Esophagus squamous epithelium (tissue), 5 donors: ENCODE measurements at places on chromosomes 11 and 22.

GRCh38 chr11:66116576-66117361, 46.7 kb downstream of the PACS1 start:
- no peak for DNase-seq

DNA sequence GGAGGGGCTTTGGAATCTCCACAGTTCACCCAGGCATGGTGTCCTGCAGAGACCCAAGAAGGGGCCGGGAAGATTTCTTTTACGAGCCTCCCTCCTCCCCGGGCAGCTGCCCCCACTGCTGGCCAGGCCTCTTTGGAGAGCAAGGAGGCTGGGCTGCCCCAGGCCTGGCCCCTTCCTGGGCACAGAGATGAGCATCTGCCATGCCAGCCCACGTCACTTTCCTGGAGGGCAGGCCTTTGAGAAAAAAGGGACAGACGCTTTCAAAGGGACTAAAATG, 60.5 kb upstream of the FGF3 start:
- no peak for DNase-seq

DNA sequence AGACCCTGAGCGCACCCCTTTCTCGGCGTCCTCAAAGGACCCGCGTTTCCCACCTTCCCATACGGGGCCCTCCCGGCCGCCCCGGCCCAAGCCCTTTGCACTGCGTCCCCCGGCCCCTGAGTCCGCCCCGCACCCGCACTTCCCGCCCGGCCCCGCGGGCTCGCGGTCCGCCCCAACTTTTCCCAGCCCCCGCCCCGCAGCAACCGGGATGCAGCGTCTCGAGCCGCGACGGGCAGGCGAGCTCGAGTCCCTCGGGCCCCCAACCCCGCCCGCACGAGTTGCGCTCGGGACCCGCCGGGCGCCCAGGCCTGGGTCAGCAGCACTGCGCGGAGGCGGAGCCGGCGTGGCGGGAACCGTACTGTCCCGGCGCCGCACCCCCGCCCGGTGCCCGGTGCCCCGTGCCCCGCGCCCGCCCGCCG, 371 bp downstream of the SMCO4 start:
- no peak for DNase-seq

DNA sequence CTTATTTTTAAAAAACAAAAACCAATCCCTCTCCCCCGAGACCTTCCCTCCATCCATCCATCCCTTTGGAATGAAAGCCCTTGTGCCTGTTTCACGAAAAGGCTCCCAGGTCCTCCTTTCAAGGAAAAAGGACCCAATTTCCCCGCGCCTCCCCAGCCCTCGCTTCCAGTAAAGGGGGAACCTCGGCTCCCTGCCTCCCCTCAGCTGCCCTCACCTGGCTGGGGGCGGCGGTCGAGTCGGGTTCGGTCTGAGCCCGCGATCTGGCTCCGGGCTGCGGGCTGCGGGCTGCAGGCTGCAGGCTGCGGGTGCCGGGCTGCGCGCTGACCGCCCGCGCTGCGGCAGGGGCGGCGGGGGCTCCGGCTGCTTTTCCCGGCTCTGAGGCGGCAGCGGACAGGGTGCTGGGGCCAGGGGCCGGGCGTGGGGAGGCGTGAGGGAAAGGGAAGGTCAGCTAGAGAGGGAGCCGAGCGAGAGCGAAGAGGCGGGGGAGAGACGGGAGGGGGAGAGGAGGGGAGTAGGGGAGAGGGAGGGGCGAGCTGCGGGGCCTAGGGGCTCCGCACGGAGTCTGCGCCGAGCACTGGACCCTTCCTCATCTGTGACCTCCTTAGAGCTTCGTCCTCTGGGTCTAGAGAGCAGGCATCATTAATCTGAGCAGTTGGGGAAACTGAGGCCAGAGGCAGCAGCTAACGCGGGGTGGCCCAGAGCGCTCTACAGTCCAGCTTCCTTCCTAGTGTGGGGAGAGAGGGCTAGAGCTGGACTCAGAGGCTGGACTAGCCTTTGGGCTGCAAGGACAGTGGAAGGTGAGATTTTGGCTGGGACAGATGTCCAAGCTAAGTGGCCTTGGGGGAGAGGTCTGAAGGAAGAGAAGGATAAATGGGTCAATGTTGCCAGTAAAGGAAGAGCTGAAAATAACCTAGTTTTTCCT, at the start of gene C1QTNF4:
Gene C1QTNF4, minus strand, starts transcription at position 478 of the 922 bp plus-strand sequence. CDS start 3,601 bp downstream, outside the sequence.
- no peak for DNase-seq

- DNase-seq: no peak
Observed at GRCh38 chr11:113562981-113563461, 87.8 kb upstream of the DRD2 start.

GRCh38 chr11:72305077-72305476, 61.1 kb upstream of the PHOX2A start:
- DNase-seq: no peak

- no peak for DNase-seq
Observed at GRCh38 chr22:45757068-45757467, 85.4 kb downstream of the ATXN10 start.

GRCh38 chr11:72732329-72732728, 19.9 kb downstream of the ARAP1 start:
- DNase-seq: no peak

DNA sequence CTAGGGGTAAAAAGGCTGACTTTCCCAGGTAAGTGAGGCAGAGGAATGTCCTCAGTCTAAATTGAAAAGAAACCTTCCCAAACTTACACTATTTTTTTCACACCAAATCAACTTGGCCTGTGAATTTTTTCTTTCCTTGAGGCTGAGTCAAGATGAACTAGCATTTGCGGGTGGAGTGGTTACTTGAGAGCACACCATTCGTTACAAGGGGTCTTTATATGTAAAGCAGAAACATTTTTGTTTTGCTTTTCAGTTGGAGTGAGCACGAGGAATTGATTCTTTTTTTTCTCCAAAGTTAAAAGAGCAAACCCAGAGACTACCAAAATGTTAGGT, 36.4 kb downstream of the MAML2 start:
- no peak for DNase-seq

GRCh38 chr11:86214710-86215109, 29.8 kb upstream of the EED start:
- DNase-seq: no peak

GRCh38 chr22:21030621-21031544, 1.5 kb downstream of the SLC7A4 start:
- no peak for DNase-seq

DNA sequence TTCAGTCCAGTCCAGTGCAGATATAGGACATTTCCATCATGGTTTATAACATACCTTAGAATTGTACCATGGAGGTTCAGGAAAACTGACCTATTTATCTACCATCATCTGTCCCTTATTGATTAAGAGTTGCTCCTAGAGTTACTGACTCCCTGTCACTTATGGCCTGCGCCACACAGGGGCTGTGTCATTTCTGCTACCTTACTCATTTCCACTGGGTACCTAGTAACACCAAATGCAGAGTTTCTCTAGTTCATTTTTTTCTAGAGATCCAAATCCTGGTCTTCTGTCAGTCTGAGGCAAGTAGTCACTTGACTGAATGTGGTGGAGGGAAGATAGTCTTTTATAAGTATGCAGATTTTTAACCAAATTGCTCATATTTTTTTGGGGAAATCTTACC, 59.2 kb downstream of the PDE3B start:
- no peak for DNase-seq

- DNase-seq: no peak
Observed at GRCh38 chr22:27804470-27805297, 3.1 kb upstream of the MN1 start.

DNA sequence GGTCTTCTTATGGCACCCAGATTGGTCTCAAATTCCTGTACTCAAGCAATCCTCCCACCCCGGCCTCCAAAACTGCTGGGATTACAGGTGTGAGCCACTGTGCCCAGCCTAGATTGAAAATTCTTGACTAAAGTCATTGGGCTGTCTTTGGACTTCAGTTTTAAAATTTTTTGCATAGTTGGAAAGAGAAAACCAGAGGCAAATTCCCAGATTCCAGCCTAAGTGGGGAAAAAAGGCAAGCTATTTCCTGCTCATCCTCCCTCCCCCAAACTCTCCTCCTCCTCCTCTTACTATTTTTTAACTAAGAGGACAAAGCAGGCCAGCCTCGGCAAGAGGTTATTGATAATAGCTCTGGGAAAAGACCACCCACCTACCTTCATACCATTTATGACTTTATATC, 78.6 kb upstream of the CLMP start:
- DNase-seq: no peak

DNA sequence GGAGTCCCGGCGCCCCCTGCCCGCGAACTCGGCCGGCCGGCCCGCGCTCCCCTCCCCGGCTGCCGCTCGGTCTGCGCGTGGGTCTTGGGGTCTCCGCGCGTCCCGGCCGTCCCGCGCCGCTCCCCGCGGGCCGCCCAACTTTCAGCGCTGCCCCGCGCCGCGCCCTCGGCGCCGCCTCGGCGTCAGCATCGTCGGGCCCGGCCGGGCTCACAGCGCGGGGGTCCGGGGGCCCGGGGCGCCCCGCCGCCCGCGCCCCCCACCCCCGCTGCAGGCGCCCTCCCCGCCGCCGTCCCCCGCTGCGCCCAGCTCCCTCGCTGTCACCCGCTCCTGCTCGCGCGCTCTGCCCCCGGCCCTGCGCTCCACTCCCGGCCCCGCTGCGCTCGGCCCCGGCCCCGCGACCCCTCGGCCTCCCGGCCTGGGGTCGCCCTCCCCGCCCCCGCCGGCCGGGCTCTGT, at the start of gene KCNJ4:
Gene KCNJ4, minus strand, starts transcription at position 124 of the 454 bp plus-strand sequence. CDS start 27,067 bp downstream, outside the sequence.
- DNase-seq: no peak

DNA sequence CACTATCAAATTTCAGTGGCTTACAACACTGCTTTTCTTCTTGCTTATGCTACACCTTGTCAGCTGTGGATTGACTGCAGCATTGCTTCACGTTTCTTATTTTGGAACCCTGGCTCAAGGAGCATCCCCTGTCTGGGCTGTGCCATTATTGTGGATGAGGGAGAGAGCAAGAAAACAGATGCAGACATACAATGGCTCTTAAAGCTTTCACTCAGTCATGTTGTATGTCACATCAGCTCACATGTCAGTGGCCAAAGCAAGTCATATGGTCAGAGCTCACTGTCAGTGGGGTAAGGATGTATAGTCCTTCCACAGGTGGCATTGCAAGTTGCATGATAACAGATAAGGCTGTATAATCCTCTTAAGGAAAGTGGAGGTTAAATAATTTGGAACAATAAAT, 10.0 kb downstream of the ARHGEF12 start:
- no peak for DNase-seq

DNA sequence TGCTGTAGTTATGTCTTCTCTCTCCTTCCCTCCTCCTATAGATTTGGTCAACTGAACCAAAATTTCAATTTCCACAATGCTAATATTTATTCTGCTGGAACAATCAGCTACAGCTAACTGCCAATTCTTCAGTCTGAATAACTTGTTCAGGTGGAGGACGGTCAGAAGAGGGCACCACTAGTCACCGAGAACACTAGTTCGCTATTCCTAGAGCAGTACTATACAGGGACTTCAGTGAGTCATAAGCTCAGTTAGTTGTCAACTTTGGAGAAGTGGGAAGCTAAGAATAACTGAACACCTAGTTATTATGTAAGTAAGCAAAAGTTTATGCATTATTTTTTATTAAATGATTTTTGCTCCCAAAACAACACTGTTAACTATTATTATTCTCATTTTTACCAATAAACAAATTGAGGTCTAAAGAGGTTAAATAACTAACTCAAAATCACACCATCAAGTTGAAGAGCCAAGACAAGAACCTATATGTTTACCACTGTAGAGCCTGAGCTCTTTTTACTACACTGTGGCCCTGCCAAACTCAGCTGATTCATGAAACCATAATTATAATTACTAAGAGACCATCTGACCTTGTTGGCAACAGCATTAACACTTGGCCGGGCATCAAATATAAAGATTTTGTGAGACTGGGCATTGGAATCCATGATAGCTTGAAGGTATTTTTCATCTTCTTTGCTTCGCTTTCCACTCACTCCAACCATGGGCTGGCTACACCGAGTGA, 59.0 kb downstream of the CEP57 start:
- DNase-seq: no peak

GRCh38 chr11:111665777-111666176, 63.5 kb downstream of the SIK2 start:
- DNase-seq: no peak

DNA sequence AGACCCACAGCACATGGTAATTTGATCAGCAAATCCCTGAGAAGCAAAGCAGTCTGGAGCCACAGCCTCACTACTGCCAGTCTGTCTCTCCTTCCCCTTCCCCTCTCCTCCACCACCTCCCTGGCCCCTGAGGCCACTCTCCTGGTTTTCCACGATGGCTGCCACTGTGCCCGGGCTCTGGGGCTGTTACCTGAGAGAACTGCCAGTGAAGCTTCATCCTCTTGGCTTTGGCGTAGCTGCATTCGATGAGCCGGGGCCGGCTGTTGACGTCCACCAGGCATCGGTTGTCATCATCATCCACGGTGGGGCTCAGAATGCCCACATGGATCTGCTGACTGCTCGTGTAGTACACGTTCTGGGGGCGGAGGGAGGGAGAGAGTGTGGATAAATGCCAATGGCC, 60.2 kb downstream of the CSNK2A3 start:
- no peak for DNase-seq

DNA sequence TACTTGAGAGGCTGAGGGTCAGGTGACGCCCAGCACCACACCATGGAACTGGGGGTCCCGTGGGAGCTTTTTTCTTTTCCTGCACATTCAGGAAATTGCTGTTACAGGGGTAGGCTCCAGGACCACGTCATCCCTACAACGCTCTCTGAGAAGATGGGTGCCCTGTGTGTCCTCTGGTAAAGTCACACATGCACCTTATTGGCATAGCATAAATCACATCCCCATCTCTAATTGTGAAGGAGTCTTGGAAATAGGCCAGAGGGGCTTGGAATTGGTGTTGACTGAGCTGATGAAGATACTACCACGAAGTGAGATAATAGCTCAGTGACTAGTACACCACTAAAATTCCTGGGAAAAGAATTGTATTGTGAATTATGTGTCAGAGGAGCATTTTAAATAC, 57.6 kb downstream of the TNRC6B start:
- DNase-seq: no peak

DNA sequence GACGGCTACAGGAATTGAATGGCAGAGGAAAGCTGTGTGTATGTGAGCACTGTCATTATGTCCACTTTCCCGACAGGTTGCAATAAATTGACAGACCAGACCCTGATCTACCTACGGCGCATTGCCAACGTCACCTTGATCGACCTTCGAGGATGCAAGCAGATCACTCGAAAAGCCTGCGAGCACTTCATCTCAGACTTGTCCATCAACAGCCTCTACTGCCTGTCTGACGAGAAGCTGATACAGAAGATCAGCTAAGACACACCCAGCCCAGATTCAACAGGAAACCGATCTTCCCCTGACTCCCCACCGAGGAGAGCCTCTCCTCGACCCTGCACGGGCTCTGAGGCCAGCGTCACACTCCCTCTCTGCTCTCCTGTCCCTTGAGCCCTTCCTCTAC, 11.5 kb upstream of the GRK2 start:
- no peak for DNase-seq

DNA sequence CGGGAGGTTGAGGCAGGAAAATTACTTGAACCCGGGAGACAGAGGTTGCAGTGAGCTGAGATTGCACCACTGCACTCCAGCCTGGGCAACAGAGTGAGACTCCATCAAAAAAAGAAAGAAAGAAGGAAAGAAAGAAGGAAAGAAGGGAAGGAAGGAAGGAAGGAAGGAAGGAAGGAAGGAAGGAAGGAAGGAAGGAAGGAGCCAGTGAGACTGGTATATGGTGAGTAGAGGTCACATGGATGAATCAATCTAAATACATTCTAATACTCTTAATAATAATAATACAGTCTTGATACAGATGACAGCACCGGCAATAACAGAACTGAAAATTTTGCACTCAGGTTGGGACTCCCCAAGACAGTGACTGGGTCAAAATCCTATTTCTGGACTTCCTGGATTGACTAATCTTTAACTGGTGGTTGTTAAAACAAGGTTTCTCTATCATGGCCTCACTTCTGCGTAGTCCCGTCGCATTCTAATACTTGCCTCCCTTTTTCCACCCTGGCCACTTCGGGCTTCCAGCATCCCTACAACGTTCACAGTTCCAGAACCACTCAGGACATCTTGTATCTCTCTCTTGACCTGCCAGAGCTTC, 53.5 kb upstream of the EIF3M start:
- no peak for DNase-seq
